ENCODE measurements at places on chromosomes 2 and 18. TPM values are rescaled to one million over a fixed set of nuclear protein-coding genes. Genes with fewer than 3 reads are reported as not detected.

Gene ADAM17
- total RNA-seq, result 44.2 TPM

Gene SCN3A
- 1.2 TPM for total RNA-seq

Gene NGEF
- 3.9 TPM for total RNA-seq

Gene GPR17
- 0.79 TPM for total RNA-seq

Gene CD8B2
- 0.10 TPM for total RNA-seq

Gene GRB14
- 1.1 TPM for total RNA-seq

Gene MAPK4
- total RNA-seq, result 1.8 TPM

Gene C1GALT1C1L
- 0.89 TPM for total RNA-seq

DNA sequence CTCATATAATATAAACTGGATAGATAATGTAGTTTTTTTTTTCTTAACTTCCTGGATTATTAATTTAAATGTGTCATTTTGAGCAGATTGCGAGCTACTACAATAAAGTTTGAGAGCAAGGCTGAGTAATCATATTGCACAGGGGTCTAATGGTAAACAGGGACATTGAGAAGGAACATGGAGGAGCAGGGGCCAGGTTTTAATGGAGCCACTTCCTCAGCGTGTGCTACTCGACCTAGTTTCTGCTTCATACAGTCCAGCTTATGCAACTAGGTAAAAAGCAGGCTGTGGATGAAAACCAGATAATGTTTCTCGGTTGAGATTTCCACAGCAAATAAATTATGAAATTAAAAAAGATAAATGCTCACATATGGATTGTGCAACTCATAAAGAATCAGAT is 1915.7 kb upstream of the CELF4 start:
- peak; percentile 21 for DNase-seq

- DNase-seq, result no peak
These were observed at the start of gene IL18RAP for GRCh38 chr2:102422910-102423309. Gene IL18RAP, plus strand, starts transcription at chr2:102423160. Its CDS starts 118 bp downstream, at chr2:102423278.

DNA sequence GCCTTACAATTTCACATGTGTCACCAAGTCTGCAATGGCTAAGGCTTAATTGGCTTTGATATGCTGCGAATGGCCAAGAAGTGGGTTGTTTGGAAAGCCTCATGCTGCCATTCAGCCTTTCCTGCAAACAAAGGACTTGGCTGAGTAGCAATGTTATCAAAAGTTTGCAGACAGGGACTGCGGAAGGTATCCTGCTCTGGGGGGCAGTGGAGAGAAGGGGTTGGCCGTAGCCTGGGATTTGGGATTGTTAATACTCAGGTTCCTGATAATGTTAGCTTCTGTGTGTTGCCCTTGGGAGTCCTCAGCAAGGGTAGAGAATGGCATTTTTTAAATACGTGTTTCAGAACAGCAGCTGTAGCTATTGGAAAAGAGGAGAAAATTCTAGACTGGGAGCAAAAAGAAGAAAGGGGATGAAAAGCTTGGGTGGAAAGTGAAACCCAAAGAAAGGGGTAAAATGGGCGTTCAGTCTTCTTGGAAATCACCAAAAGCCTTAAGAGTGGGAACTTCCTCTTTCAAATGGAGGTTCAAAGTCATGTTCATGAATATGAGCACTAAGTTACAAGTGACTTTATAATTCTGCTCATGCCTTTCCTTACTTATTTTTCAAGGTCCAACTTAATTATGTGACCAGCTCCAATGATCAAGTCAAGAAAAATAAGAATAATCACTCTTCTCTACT is 325.1 kb downstream of the RNF144A start:
- no peak for DNase-seq

- no peak for DNase-seq
These were observed 91.0 kb downstream of the DGKD start for GRCh38 chr2:233445152-233445830.

DNA sequence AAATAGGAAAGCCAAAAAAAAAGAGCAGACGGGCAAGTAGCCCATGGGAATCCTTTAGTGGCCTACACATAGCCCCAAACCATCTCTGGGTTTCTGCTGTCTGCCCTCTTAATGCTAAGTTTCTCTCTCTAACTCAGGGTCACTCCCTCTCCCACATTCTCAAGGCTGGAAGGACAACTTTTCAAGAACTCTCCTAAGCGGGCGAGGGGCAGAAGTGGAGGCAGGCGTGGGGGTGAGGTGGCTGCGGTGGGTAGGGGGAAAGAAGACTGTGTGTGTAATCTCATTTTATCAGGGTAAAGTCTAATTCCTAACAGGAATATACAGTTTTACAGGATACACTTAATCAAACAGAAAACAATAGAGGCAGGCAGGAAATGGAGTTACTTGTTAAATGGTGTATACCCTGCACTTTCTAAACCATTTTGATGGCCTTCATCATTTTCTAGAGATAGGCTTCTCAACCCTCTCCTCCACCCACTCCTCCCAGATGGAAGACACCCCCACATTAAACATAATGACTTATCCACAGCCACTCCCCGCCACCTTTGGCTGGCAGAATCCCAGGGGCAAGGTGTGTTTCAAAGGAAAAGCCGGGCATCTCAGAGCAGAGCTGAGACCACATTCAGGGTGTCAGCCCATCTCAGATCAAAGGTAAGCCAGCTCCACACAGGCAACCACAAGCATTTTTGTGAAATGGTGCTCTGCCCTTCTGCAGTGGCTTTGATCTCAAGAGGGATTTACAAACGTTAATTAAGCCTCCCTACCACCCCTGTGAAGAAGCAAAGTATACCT is 6.8 kb downstream of the SMAD7 start:
- no peak for DNase-seq

GRCh38 chr18:59821983-59822382 is 77.8 kb upstream of the PMAIP1 start:
- peak; percentile 29 for DNase-seq

- DNase-seq, result no peak
These were observed 149.6 kb downstream of the NCKAP5 start for GRCh38 chr2:133418671-133419070.

DNA sequence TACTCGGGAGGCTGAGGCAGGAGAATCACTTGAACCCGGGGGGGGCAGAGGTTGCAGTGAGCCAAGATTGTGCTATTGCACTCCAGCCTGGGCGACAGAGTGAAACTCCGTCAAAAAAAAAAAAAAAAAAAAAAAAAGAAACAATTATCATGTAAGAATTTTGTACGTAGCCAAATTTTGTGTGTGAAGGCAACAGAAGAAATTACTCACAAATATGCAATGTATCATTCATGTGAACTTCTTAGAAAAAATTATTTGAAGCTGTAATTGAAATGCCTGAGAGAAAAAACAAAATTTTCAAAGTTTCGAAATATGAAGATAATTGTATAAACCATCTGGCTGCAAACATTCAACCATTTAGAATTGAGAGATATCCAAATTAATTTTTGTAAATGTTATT is 204.8 kb upstream of the PARD3B start:
- no peak for DNase-seq

DNA sequence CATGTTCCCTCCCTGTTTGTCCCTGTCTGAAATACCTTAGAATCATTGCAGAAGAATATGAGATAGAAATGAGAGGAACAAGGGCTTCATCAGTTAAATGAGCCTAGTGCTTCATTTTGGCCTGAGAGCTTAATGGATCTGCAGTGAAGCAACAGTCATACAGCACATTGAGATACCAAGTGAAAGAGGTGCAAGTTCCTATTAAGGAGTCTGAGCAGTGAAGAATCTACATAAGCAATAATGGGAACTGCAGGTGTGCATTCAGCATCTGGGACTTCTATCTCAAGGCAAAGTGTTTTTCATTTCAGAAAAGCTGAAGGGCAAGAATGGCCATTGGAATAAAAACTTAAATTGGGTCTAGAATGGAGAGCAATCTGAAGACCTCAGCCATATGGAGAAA is 323.2 kb upstream of the SLC39A10 start:
- DNase-seq, result no peak

- DNase-seq, result no peak
These were observed 167.3 kb downstream of the MREG start for GRCh38 chr2:215845839-215846586.

DNA sequence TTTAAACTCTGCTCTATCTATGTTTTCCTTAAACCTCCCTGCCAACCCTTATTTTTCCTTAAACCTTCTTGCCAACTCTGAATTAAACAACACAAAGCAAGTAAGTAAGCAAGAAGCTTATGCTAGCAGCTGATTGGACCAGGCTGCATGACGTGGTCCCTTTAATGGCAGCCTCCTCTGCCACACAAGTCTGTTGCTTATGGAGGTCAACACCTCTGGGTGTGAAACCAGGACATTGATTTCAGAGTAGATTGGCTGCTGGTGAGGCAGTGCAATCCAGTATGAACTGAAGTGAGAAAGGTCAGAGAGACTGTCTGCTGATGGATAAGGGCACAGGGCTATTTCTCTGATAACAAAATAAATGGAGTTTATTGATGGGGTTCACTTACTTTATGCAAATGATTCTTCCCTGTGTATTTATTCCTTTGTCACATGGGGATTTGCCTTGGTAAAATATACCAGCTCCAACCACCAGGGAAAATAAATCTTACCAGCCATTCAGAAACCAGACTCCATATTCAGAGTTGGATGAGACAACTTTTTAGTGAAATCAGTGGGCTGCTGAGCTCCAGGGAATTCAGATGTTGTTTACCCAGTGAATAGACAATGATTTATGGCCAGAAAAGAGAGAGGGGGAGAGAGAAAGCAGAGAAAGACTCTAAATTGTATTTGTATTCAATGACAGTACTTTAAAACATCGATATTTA is 112.2 kb upstream of the NCKAP5 start:
- no peak for DNase-seq

DNA sequence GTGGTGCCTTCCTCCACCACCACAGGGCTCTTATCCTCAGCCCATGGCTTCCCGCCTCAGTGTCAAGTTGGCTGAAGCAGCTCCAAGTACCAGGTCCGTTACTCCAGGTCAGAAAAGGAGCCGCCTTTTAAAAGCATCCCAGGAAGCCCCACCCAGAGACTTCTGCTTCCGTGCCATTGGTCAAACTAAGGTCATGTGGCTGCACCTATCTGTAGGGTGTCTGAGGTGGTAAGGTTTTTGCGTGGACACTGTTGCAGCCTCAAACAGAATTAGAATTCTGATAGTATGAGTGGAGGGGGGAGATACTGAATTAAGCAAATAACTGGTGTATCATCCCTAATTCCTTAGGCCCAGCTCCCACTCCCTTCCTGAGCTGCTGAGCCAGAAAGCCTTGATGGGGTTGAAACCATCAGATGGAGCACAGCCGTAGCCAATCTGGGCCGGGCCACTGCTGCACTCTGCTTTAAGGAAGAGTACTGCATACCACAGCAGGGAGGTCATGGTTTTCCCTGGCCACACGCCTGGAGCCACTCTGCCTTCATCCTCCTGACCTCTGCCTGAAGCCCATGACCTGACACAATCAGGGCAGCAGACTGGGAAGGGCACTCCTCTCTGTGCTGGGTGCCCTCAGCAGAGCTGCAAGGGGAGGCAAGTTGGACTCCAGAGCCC is 8.4 kb downstream of the TMEM247 start:
- no peak for DNase-seq

GRCh38 chr2:85243101-85244072 is 84.4 kb downstream of the TGOLN2 start:
- DNase-seq, result no peak

DNA sequence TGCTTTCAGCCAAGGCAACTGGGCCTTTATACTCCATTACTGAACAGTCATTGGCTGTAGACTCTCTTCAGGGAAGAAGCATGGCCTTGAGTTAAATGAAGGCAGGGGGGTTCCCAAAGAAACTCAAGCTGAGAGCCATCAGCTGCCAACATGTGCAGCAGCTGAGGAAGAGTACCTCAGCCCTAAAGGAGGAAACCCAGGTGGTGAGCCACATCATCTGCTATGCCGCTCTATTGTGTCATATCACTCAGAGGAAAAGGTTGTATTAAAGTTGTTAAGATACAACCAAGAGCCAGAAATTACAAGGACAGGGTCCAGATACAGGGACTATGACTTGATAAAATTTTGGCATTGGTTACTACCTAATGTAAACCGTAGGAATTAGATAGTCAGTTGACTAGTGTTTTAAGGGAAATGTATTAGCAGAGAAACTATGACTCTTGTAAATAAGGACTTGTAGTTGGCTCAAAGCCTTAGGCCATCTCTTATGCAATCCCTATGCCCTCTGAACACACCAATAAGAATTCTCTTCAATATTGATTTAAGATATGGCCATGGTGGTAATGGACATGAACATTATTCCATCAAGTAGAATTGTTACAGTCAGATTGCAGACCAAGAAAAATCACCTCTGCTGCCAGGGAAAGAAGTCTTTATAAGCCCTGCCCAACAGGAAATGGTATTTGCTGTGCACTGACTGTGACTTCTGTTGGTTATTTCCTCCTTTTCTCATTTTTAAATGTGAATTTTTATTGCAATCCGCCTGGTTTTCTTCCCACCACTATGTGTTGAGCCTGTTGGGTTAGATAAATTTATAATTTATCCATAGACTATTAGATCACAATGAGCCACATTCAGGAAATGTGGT is 9.2 kb upstream of the LRPPRC start:
- DNase-seq, result no peak

DNA sequence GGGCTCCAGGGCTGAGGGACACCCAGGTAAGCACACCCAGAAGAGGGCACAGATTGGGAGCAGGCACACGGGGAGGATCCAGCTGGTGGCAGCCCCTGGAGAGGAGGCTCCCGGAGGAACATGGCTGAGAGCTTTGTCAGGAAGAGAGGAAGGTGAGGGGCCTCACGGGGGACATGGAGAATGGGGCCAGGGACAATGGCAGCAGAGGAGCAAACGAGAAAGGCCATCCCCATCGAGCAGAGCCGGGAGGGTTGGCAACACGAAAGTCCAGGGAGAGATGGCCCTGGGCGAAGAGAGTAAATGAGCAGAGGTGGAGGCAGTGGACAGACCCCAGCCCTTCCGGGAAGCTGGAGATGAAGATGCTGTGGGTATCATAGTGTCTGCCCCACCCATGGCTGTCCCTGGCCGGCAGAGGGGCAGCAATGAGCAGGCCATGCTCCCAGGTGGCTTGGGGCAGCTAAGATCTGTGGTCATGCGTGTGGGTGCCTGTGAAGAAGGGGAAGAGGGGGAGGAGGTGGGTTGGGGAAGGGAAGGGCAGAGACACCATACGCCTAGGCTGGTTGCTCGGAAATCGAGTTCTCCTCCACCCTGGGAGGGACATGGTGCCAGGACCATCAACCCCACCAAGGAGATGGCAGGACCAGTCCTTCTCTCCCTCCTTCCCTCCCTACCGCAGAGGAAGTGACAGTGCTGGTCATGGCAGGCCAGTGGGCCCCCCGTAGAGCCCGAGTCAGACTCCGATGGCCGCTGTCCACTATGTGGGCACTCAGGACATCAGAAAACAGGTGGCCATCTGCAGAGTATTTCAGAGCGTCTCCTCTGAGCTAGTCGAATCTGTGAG is 191.7 kb downstream of the NDUFA10 start:
- DNase-seq, result no peak
